Activated T-cell treated with anti-CD3 and anti-CD28 coated beads for 1 hour (primary cell): ENCODE measurements at places on chromosomes 3 and 15.

- no peak for DNase-seq
Measured at GRCh38 chr15:92797168-92798052, 102.7 kb upstream of the CHD2 start.

DNA sequence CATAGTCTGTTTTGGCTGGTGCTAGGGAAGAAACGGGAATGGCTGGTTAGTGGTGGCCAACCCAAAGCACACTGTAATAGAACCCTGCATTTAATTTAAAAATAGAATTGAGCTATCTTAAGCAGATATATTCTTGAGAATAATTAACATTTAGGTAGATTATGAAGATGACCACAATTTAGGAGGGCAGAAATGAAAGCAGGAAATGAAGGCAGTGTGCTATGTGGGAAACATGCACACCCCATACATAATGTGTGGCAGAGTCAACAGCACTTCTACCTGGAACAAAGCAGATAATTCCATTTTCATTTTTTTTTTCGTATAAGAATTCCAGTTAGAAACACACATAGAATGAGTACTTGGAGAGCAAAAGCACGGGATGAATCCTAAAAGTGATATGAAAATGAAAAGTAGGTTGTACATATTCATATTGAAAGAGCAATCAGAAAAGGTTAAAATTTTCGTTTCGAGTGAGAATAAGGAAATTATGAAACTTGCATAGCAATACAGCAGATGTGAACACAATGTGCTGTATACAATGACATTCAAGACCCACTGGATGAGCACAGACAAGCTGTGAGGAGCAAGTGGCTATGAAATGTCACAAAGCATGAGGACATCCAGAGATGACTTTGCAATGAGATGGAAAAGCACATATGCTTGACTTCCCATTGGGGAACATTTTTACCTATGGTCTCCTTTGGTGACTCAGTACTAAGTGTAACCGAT lies 102.6 kb downstream of the TFG start:
- no peak for DNase-seq

GRCh38 chr3:140216249-140216648 lies 281.3 kb downstream of the CLSTN2 start:
- no peak for DNase-seq

DNA sequence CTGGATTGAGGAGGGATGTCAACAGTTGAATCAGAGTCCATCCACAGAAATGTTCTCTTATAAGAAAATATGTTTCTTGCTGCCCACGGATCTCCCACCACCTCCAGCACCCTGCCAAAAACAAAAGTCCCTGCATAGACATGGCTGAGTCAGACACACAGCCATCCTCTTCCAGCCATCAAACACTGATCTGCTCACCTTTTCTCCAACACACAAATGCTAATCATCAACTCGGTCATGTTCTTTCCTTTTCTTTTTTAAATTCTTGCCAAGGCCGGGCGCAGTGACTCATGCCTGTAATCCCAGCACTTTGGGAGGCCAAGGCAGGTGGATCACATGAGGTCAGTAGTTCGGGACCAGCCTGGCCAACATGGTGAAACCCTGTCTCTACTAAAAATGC lies 110.7 kb upstream of the IL12A start:
- no peak for DNase-seq

GRCh38 chr3:36812240-36812639 lies 47.9 kb upstream of the DCLK3 start:
- no peak for DNase-seq
